ENCODE measurements at places on chromosomes 2 and 18.

- no peak for DNase-seq
Measured at GRCh38 chr2:101467306-101467705, 7.6 kb downstream of the RFX8 start.

DNA sequence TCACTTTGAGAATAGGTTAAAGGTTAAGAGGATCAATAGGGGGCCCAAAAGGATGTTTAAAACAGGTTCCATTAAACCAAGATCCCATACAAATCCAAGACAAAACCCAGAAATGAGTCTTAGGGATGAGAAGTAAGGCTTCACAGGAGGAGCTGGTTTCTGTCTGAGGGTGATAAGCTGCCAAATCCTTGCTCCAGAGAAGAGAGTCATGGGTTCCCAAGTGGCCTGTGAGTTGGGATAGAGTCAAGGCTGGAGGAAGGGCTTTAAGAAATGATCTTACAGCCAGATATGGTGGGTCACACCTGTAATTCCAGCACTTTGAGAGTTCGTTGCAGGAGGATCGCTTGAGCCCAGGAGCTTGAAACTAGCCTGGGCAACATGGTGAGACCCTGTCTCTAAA lies 40.2 kb upstream of the LCLAT1 start:
- DNase-seq: no peak

- DNase-seq: no peak
Measured at GRCh38 chr2:201633661-201634249, 9.5 kb downstream of the TMEM237 start.

DNA sequence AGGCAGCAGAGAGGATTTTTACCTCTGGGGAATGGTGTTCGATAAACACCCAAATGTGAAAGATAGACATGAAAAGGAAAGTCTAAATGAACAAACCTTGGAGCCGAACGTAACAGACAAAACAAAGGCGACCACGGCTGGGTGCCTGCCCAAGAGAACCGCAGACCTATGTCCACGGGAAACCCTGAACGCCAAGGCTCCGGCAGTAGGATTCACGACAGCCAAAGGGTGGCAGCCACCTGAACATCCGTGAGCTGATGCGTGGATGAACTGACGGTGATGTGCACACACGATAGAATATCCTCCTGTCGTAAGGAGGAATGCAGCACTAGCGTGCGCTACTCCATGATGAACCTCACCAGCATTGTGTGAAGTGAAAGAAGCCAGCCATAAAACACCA lies 85.6 kb downstream of the MBP start:
- DNase-seq: no peak

DNA sequence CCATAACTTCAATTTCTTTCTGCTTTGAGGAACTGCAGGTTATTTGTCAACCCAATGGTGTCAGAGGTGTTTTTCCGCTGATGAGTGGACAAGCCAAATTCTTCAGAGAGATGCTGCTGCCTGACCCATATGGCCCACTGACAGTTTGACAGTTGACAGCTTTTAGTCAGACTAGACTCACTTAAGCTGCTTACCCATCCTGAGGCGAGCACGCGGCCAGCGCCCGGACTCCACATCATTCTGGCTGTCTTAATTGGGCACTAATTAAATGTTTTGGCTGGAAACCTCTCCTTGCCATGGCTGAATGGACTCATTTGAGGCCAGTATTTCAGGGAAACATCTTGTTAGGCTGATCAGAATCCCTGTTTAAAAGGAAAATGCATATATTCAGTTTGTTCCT lies 316.1 kb upstream of the FANCL start:
- DNase-seq: no peak

DNA sequence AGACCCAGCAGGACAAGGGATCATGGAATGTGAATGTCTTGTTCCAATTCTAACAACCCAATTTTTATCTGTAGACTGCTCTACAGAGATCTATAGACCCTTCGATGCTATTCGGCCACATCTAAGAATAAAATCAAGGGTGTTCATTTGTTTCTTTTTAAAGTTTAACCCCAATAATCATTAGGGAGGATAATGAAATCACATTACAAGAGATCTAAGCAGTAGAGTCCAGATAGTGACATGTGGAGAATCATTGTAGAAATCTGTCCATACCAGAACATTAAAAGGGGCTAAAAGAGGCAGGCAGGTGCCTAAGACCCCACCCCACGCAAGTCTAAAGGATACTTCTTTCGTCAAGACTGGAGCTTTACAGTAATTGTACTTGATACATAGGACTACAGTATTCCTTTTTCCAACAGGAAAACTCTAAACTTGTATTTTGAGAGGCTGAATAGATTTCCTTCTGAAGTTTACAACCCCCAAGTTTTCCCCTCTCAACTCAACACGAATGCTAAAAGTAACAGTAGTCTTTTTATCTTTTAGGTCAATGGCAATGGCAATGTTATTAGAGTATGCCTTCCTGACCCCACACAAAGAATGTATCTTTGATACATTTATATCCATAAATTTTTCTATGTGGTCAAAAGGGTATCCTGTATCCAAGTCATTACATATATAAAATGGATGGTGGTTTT lies 183.7 kb downstream of the TCF4 start:
- DNase-seq: no peak

- no peak for DNase-seq
Measured at GRCh38 chr2:12090590-12090989, 344.2 kb downstream of the LPIN1 start.

DNA sequence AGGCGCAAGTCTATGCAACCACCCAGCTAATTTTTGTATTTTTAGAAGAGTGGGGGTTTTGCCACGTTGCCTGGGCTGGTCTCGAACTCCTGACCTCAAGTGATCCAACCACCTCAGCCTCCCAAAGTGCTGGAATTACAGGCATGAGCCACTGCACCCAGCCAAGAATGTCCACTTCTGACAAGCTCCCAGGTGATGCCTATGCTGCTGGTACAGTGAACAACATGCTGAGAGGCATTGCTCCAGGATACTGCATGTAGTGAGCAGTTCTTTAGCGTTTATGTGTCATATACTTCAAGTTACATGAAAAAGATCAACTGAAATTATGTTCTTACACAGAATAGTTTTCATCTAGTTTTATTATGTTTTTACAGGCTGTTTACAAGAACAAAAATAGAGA lies 17.2 kb upstream of the ELAC1 start:
- DNase-seq: no peak

DNA sequence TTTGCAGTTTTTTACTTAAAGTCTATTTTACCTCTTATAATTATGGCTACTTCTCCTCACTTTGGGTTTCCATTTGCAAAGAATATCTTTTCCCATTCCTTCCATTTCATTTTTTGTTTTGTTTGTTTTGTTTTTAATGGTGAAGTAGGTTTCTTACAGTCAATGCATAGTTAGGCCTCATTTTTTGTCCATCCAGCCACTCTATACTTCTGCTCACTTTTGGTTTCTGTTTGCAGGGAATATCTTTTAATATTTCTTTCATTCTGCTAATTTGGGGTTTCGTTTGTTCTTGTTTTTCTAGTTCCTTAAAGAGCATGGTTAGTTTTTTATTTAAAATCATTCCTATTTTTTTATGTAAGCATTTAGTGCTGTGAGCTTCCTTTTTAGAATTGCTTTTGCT lies 339.4 kb downstream of the GRB14 start:
- no peak for DNase-seq

- no peak for DNase-seq
Measured at GRCh38 chr2:184577743-184578142, 20.6 kb upstream of the ZNF804A start.

DNA sequence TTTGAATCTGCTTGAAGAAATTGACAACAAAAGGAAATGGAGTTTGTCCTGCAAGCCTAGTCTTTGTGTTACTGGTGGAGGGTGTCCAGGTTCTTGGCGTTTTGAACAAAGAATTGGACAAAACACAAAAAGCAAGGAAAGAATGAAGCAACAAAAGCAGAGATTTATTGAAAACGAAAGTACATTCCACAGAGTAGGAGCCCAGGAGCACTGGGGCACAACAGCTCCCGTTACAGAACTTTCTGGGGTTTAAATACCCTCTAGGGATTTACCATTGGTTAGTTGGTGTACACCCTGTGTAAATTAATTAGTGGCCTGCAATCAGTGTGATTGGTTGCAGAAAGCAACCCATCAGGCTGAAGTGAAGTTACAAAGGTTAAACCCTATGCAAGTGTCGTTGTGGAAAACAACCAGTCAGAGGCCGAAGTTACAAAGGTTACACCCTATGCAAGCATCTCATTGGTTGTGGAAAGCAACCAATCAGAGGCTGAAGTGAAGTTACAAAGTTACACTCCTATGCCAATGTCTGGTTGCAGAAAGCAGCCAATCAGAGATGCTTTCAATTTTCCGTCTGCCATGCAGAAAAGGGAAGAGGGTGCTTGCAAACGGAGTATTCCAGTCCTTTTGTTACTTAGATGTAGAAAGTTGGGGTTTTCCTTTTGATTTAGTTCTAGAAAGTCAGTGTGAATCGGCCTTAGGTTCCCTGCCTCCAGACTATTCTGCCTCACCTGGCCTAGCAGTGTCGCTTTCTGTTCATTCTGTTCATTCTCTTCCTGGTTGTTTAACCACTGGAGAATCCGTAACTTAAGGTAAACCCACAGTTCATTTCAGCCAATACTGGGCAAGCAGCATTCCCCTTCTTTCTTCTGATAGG lies 47.6 kb upstream of the PTH2R start:
- no peak for DNase-seq

DNA sequence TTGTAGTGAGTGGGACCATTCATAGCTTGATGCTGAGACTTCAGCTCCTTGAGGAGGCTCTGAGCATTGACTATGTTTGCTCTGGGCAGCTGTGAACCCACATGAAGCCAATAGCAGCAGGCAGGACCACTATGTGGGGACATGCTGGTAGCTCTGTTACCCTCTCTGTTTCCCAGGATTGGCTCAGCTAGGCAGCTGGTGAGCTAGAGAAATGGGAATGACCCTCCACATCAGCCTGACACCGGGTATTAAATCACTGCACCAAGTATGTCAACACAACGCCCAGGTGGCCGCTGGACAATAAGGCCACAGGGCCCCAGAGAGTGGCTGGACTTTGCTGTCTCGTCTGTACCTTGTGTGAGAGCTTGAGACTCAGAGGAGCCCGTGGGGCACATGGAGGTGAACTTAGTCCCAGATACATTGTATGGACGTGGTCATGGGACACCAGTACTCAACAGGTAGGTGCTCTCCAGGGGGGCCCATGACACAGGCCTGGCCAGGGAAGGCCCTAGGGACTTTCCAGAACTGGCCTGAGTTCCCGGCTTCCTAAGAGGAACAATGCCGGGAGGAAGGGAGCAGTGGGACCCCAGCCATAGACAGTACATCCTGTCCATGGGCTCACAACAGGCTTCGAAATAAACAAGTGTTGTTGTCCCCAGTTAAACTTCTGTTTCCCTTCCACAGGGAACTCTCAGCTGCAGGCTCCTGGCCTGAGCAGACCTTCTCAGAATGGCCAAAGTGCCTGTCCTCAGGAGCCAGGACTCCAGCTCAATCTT lies 35.2 kb downstream of the HS1BP3 start:
- no peak for DNase-seq

DNA sequence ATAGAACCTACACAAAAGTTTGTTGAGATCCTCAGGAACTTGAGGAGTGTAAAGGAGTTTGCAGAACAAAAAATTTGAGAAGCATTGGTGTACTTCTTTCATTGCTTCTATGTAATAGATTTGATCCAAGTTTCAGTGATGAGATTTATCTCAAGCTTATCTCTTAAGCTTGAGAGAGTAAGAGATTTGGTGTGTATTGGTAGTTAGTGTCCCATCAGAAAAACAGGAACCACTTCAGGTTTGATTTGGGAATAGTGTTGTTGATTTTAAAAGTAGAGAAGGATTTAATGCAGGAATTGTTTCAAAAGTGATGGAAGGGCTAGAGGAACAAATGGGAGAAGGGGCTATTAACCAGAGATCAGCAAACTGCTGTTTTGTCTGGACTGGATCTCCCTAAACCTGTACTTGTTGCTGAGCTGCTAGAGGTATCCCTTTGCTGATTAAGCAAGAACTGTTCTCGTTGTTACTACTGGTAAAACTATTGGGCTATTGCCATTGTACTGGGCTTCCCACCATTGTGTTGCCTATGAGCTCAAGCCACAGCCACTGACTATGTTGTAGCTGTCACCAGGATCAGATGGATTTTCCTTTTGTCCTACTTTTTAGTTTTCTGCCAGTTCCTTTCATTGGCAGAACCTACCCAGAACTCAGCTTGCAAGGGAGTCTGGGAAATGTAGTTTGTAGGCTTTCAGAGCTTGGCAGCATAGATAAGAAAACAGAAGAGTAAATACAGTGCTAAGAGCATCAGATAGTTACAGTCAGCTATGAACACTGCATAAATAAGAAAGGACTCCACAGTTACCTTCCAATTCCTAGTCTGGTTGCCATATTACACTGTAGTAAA lies 39.3 kb downstream of the RAB10 start:
- DNase-seq: no peak

- no peak for DNase-seq
Measured at GRCh38 chr2:33207151-33207740, 260.5 kb downstream of the LTBP1 start.

- DNase-seq: peak; percentile 37
Measured at GRCh38 chr2:9497017-9497416, 22.7 kb downstream of the IAH1 start.

All from CD4-positive, alpha-beta T cell treated with Interleukin-2 at 100 ng/mL for 4 hours (primary cell).